ENCODE measurements at places on chromosomes 12 and 14.

GRCh38 chr12:27276275-27276674 lies 32.2 kb downstream of the STK38L start:
- DNase-seq = no peak

- no peak for DNase-seq
These were observed 40.9 kb upstream of the PLEKHA5 start for GRCh38 chr12:19088606-19089005.

DNA sequence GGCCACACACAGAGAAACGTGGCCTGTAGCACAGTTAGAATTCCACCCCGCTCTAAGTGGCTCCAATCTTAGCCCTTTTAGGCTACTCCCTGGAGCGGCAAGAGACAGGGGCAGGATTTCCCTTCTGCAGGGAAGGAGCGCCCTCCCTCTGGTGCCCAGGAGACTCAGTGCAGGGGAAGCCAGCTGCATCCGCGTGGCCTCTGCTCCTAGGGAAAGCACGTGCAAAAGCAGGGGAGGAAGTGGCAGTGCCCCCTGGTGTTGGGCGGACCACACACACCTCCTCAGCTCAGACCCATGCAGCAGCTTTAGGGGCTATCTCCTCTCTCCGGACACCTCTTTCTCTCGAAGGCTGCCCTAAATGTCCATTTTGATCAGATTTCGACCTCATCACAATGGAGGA lies 50.0 kb downstream of the SPRING1 start:
- no peak for DNase-seq

- peak; percentile 30 for DNase-seq
These were observed 279.3 kb downstream of the DUSP6 start for GRCh38 chr12:89073027-89073398.

- no peak for DNase-seq
These were observed 206.5 kb downstream of the CALM1 start for GRCh38 chr14:90603336-90603735.

- DNase-seq = peak; percentile 73
These were observed 6.6 kb downstream of the CARMIL3 start for GRCh38 chr14:24058260-24058950.

DNA sequence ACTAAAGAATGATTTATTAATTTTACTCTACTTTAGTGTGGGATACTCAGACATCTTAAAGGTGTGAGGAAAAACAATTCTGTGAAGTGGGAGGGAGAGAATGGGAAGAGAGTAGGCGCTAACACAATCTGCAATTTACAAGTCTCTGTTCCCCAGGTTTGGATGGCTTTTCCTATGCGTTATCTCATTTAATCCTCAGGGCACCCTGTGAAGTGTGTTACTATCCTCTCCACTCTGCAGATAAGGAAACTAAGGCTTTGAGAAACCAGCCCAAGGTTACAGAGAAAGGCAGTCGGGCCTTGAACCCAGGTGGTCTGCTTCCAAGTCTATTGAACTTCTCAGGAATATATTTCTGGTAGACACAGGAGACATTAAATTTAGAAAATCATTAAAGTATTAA lies 36.2 kb upstream of the TUBA1C start:
- DNase-seq = no peak

DNA sequence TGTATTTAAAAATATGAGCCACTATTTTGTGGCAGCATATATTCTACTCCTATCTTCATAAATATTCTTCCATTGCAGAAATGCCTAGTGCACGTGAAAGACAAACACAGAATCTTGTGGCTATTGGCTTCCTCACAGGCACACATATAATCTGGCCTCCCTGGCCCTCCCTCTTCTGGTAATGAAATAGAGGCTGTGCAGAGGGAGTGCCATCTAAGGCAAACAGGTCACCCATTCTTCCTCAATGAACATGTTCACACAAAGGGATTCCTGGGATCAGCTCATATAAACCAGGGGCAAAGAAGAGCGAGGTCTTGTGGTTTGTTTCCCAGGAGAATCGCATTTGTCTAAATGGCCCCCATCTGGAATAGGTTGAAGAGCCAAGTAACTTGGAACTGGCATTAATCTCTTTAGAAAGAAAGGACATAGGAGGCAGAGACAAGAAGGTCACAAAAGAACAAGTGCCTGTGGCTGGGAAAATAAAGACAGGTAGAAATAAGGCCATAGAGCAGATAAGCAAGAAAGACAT lies 171.6 kb upstream of the PTPRQ start:
- peak; percentile 1 for DNase-seq

- DNase-seq = no peak
These were observed 270.6 kb downstream of the PAWR start for GRCh38 chr12:79420146-79420618.

DNA sequence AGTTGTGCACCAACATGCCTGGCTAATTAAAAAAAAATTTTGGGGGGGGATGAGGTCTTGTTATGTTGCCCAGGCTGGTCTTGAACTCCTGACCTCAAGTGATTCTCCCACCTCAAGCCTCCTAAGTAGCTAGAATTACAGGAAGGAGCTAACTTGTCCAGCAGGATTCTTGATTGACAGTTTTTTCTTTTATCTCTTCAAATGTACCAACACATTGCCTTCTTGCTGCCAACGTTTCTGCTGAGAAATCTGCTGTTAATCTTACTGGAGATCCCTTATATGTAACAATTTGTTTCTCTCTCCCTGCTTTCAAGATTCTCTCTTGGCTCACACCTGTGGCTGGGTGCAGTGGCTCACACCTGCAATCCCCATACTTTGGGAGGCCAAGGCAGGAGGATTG lies 22.4 kb upstream of the MARK3 start:
- DNase-seq = no peak

DNA sequence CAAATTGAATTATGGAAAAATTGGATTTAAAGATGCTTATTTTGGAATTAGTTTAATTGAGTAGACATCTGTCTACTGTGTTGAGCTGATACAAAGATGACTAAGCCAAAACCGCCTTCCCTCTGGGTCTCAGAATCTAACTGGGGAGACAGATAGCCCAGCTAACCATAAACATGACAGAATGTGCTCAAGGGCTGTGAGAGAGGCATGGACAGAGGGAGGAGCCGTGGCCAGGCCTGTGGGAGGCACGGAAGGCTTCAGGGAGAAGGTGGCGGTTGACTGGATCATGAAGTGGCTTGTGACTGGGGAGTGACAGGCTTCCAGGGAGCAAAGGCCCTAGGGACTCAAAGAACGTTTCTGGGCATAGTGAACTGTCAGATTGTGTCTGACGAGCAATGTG lies 74.6 kb downstream of the DACT1 start:
- DNase-seq = no peak

GRCh38 chr12:31471051-31471450 lies 119.9 kb downstream of the DENND5B start:
- DNase-seq = no peak

GRCh38 chr12:108591267-108591980 lies 6.5 kb downstream of the TMEM119 start:
- no peak for DNase-seq

- DNase-seq = peak; percentile 58
These were observed 417 bp downstream of the GLS2 start for GRCh38 chr12:56487448-56488040.

Measured in NCI-H345 (cell line).